Small intestine (tissue), 16 donors: ENCODE measurements at places on chromosomes 12 and 14. TPM values are rescaled to one million over a fixed set of nuclear protein-coding genes. Genes with fewer than 3 reads are reported as not detected.

DNA sequence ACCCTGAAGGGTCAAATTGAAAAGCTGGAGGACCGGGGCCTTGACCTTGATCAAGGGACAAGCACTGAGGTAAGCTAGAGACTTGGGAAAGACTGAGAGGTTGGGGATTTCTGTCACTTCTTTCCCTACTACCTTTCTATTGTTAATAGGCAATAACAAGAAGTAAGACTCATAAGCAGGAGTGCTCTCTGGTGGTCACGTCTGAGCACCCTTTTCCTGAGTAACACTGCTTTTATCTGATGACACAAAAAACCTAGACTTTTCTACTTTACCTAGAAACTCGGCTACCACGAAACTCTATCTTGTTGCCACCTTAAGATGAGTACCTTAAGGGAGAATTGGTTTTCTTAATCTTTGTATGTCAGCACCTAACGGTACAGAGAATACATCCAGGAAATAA lies 35.5 kb upstream of the PPFIBP1 start:
- no peak for DNase-seq

DNA sequence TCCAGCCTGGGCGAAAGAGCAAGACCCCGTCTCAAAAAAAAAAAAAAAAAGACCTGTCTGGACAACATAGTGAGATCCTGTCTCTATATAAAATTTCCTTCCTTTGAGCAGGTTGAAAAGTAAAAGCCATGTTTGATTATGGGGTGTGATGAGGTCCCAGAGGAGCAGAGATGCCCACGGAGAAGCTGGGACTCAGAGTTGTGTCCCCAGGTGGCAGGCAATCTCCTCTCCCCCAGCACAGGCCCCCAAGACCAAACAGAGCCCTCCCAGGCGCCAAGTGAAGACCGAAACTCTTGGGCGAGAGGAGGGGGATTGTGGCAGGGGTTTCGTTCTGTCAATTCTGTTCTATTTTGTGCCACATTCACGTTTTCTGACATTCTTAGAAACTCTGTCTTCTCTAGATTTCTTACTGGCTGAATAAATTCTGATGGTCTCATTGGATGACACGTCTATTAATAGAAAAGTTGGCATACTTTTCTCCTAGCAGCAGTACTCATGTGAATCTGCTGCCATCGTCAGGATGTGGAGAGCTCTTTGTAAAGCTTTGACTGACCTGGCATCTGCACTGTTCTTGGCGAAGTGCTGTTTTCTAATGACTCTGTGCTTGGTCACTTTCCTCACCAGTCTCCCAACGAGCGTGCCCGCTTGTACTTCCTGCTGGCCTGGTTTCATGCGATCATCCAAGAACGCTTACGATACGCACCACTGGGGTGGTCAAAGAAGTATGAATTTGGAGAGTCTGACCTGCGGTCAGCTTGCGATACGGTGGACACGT lies 43.4 kb downstream of the HSP90AA1 start:
- DNase-seq = no peak

GRCh38 chr12:24507827-24508226 lies 441.1 kb downstream of the BCAT1 start:
- no peak for DNase-seq

DNA sequence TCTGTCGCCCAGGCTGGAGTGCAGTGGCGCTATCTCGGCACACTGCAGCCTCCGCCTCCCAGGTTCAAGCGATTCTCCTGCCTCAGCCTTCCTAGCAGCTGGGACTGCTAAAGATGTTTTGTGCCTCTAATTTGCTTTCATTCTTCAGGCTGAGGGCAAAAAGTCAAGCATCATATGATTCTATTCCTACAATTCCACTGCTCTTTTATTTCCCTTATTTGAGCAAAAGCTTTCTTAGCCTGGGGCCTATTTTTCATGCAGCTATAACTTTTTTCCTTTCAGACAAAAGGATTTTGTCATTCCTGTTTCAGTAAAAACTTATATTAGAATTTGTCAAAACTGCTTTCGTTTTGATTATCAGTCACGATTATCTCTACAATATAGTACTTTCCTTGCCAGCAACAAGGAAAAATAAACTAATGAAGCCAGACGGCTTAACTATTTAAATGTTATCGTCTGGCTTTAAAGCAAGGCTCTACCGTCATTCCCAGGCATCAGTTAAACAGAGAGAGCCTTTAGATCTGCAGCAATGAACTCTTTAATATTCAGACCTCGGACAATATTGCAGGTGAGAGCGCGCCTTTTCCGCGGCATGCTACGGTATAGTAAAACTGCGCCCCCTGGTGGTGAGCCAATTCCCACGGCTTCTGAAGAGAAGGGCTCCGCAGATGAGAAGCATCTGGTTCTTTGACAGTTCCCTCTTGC lies 1.4 kb upstream of the SLC2A13 start:
- DNase-seq = peak; percentile 89

DNA sequence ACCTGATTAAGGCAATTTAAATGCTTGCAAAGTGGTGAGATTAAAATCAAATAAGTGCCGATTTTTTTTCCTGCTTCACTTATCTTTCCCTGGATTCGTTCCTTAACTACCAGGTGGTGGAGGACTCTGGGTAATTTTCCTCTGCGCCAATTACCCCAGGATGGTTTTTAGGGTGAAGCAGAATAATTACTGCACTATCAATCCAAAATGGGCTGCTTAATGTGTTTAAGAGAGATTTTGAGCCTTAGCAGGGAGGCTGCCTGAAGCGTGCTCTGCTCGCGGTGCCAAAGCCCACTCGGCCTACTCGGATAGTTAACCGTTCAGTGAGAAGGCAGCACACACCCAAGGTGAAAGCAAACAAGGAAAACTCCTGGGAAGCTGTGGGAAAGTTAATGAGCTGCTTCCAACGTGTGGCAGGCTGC lies 274.9 kb upstream of the LMO3 start:
- DNase-seq = peak; percentile 31

DNA sequence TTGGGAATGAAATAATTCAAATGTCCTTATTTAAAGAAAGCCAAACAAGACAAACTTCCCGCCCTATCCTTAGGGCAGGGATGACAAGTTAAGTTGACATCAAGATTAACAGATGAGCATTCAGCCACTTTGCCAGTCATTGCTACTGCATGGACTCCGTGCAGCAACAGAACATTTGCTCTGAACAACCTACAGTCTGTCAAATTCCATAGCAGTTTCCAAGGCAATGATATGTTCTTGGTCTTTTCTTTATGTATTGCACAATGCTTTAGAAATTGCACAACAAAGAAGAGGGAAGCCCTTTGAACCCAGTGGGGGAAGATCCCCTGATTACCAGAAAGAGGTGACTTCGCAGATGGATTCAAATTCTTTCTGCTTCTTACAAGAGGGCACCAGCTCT lies 269.8 kb downstream of the BCAT1 start:
- DNase-seq = no peak

The CKB gene
- polyA plus RNA-seq = 315 TPM

GRCh38 chr12:72738811-72739210 lies 466.6 kb downstream of the TRHDE start:
- DNase-seq = no peak

- DNase-seq = no peak
Observed at GRCh38 chr12:132672116-132672515, 15.0 kb downstream of the POLE start.

- no peak for DNase-seq
Observed at GRCh38 chr12:70880744-70881143, 39.8 kb downstream of the PTPRR start.

The TULP3 gene
- 7.4 TPM for polyA plus RNA-seq

- DNase-seq = peak; percentile 69
Observed at GRCh38 chr12:32312049-32312670, 87.2 kb upstream of the FGD4 start.

DNA sequence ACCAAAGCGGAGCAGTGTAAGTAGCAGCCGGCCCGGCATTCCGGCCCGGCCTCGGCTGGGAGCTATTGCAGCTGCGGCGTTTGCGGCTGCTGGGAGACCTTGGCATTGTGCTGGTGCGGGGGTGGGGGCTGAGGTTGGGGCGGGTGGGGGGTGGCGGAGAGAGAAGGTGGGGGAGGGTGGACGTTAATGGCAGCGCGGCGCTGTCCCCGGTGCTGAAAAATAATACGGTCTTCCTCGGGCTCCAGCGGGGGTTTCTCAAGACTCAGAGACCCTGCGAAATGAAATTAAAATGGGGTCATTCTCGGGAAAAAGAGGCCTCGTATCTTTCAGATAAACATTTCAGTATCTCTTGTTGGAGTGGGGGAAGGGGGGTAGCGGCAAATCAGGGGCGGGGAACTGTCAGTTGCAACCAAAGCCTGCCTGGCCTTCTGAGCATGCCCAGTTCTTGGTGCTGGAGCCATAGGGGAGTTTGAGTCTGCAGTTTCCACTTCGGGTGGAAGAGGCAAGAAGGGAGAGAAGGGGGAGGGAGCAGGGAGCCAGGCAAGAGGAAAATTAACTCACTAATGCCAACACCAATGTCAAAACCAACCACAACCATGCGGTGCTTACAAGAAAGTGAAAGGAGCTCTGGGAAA lies 414 bp downstream of the UNC79 start:
- no peak for DNase-seq

- no peak for DNase-seq
Observed at GRCh38 chr14:102606296-102606695, 13.8 kb downstream of the RCOR1 start.

The HOXC5 gene
- not detected for polyA plus RNA-seq

- DNase-seq = no peak
Observed at GRCh38 chr12:8012651-8013309, 19.7 kb upstream of the FOXJ2 start.

GRCh38 chr12:68610370-68611093 lies at the start of gene RAP1B:
Gene RAP1B (plus strand): TSS chr12:68610899. CDS start chr12:68648725, 37,826 bp downstream.
- peak; percentile 91 for DNase-seq

The GZMB gene
- polyA plus RNA-seq = not detected

- no peak for DNase-seq
Observed at GRCh38 chr14:101820283-101820798, 58.8 kb downstream of the PPP2R5C start.

The DIP2B gene
- 6.5 TPM for polyA plus RNA-seq

DNA sequence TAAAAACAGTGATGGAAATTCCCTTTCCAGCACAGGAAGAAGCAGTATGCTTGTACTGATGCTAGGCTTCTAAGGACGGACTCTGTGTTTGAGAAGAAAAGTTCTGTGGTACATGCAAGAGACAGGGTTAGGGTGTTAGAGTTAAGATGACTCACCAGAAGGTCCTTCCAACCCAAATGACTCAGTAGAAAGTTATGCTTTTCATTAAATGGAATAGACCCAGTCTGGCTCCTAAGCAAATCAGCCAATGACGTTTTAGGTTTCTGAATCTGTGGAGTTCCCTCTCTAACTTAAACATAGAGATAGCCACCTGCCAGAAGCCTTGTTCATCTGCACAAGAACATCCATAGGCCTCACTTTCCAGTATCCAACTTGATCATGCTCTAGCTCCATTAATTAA lies 5.7 kb downstream of the PTHLH start:
- DNase-seq = no peak

GRCh38 chr12:48032597-48032996 lies 28.3 kb upstream of the COL2A1 start:
- no peak for DNase-seq

DNA sequence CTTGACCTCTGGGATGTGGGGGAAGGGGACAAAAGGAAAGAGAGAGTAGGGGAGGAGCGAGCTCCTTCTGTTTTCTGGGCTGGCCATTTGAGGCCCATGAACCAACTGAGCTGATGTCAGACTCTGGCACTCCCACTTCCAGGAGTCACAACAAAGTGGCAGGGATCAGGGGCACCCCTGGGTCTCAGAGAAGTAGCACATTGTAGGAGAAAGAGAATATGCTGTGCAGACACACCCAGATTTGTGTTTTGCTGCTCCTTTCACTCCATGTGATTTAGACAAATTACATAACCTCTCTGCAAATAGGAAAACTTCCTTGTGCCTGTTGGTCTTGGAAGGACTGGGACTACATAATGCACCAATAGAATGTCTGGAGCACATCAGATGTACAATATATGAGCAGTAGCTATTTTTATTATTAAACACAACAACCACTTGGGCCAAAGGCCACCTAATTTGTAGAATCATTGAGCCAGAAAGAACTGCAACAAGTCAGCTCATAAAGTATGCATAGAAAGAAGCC lies 265.5 kb downstream of the ZFP36L1 start:
- DNase-seq = peak; percentile 63

DNA sequence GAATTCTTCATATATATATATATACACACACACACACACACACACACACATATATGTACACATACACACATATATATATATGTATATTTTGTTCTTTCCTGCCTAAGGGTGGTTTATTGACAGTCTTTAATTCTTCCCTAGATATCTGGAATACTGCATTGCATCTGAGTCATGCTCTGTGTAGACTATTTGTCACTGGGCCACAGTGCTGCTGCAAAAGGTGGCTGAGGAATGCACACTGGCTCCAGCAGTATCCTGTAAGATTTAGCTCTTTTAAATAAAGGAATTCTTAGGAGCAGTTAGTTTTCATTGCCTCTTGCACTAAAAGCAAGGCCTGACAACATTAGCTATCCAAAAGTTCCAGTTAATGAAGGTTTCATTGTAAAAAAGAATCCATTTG lies 200.9 kb downstream of the APAF1 start:
- DNase-seq = no peak

GRCh38 chr14:49972823-49973222 lies 79.9 kb downstream of the ARF6 start:
- DNase-seq = peak; percentile 77

The ZCCHC8 gene
- 30.9 TPM for polyA plus RNA-seq

DNA sequence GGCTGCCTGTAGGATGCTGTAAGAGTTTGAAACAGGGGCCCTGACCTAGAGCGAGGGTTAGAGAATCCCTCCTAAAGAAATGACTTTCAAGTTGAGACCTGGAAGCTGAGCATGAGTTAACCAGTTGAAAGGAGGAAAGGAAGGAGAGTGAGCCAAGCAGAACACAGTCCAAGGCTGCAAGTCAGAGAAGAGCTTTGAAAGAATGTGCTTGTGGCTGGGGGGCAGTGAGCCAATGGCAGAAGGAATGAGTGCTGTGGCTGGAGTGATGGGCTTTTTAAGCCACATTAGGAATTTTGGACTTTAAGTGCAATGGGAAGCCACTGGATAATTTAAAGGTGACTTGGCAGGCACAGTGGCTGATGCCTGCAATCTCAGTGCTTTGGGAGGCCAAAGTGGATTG lies 18.1 kb downstream of the CDKN1B start:
- DNase-seq = peak; percentile 38

The GDF3 gene
- 0.09 TPM for polyA plus RNA-seq

- peak; percentile 78 for DNase-seq
Observed at GRCh38 chr12:67889931-67890330, 99.3 kb upstream of the IFNG-AS1 start.

DNA sequence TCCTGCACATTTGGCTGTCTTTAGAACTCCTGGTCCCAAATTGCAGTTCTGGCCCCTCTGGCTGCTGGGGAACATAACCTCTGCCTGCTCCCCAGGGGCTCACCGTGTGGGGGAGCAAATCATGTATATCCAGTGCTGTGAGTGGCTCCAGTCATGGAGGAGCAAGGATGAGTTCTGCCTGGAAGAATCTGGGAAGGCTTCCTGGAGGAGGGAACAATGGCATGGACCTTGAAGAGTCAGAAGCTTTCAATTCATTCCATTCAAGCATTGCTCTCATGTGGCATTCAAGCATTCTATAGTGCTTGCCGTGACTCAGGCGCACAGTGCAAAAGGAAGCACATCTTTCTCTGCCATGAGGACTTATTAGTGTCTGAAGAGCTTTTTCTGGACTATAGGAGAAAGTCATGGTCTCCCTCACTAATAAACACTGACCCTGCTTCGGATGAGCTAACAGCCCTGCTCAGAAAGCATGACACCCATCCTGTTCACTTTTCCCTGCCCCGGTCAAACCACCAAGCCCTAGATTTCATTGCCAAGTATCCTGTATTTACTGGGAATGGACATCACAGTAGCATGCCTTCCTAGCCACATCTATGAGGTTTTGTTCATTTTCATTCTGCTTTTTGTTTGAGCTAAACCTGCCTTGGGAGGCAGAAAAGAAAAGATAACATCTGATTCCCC lies 3.5 kb downstream of the IFI27 start:
- DNase-seq = no peak

The NTF3 gene
- 1.6 TPM for polyA plus RNA-seq

- DNase-seq = no peak
Observed at GRCh38 chr12:12622418-12622817, 10.7 kb downstream of the CREBL2 start.
